ENCODE measurements at places on chromosomes 3 and 15. TPM values are rescaled to one million over a fixed set of nuclear protein-coding genes. Genes with fewer than 3 reads are reported as not detected.

The OR5K1 gene
- not detected for total RNA-seq

The SLC2A2 gene
- not detected for total RNA-seq

The IL5RA gene
- total RNA-seq: not detected

The GABRR3 gene
- total RNA-seq: not detected

The AHSG gene
- not detected for total RNA-seq

The ITPKA gene
- total RNA-seq: 0.60 TPM

The NOX5 gene
- 0.12 TPM for total RNA-seq

The USP50 gene
- not detected for total RNA-seq

The SNTN gene
- total RNA-seq: not detected

The LNP1 gene
- total RNA-seq: 3.5 TPM

The PARP3 gene
- total RNA-seq: 26.6 TPM
